Spleen (tissue), 13 donors: ENCODE measurements at places on chromosomes 12 and 14. TPM values are rescaled to one million over a fixed set of nuclear protein-coding genes. Genes with fewer than 3 reads are reported as not detected.

The PTPRR gene
- total RNA-seq, result 2.7 TPM

The USP44 gene
- 2.2 TPM for total RNA-seq

The ACOT4 gene
- 1.4 TPM for total RNA-seq

The PRPF40B gene
- 19.5 TPM for total RNA-seq

DNA sequence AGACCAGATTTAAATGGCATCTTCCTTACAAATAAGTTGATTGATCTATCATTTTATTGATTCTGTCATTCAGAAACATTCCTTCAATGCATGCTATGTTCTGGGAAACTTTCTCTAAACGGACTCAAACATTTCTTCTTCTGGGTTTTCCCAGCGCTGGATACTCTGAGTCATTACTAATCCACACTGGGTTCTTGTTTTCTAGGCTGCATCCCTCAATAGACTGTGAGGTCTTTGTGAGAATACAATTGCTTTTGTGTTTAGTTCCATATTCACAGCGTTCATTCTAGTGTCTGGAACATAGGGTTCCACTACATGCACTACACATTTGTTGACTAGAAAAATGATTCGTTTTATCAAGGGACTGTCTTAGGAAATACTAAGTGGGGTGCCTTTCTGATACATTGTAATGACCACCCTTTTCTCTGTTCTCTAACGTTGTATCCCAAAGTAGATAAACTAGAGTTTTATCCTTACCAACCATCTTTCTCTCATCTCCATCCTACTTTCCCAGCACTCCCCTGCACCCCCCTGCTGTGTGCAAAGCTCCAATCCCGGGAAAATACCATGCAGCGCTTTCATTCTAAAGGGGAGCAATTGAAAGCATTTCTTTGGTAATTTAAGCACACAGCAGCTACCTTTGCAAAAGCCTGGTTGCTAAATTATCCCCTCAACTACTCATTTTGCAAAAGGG, 878.7 kb downstream of the DIO2 start:
- DNase-seq, result no peak
- H3K36me3 ChIP-seq, result no peaks in the 10 kb centered on the region
- H3K27ac ChIP-seq, result no peak overlapping the region
- no peak overlapping the region for H3K4me3 ChIP-seq
- no peaks in the 10 kb centered on the region for H3K4me1 ChIP-seq

DNA sequence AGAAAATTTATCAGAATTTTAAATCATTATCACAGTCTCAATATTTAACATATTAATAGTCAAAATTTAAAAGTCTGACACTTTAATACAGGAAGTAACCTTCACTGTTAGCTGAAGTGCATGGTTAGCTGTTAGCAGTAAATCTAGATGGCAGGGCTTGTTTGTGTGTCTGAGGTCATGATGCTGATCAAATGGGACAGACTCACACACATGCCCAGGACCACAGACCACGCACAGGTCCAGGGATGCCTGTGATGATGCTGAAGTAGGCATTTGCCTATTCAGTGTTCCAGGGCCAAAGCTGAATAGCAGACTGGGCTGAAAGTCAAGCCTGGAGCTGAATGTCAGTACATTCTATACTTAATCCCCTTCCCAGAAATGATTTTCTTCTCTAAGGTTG, 20.5 kb downstream of the FNTB start:
- H3K27me3 ChIP-seq, result no peaks in the 10 kb centered on the region
- H3K36me3 ChIP-seq, result no peaks in the 10 kb centered on the region
- no peak overlapping the region for H3K4me3 ChIP-seq

DNA sequence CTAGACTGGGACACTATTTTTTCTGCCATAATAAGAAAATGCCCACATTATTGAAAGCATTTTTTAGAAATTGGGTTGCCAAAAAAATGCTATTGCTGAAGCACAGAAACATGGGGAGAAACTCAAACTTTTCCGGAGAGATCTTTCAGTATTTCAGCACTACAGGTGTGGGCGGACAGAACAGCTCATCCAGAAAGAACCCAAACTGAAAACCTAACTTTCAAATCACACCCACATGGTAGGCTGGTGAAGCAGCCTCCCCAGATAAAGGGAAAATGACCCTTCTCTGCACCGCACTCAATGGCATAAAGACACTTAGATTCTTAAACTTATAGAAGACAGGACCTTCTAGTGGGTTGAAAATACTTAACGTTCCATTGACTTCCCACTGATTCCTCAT, 62.3 kb upstream of the TMPO start:
- no peaks in the 10 kb centered on the region for H3K36me3 ChIP-seq
- DNase-seq, result no peak
- no peak overlapping the region for H3K4me3 ChIP-seq
- peaks cover 10% of the 10 kb centered on the region for H3K27me3 ChIP-seq

DNA sequence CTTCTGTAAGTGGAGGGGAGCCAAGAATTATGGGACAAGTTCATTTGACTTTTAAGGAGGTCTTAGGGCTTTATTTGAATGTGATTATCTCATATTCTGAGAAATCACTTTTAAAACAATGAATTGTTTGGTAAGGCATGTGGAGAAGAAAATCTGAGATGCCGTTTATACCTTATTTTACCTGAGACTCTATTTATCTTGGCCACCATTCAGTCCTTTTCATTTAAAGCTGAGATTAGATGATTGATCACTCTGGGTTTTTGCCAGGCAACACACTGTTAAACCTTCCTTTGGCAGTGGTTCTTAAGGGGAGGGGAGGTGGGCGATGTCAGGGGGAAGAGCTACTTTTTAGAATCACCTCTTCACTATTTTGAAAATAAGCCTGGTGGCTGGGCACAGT, 11.4 kb downstream of the CAND1 start:
- H3K4me1 ChIP-seq, result peaks cover 39% of the 10 kb centered on the region
- H3K4me3 ChIP-seq, result no peak overlapping the region
- no peaks in the 10 kb centered on the region for H3K27me3 ChIP-seq
- H3K27ac ChIP-seq, result no peak overlapping the region
- no peaks in the 10 kb centered on the region for H3K36me3 ChIP-seq

- no peak overlapping the region for H3K27ac ChIP-seq
- H3K36me3 ChIP-seq, result no peaks in the 10 kb centered on the region
- no peak overlapping the region for H3K4me3 ChIP-seq
These were observed 8.5 kb downstream of the SLC38A1 start for GRCh38 chr12:46260124-46260912.

DNA sequence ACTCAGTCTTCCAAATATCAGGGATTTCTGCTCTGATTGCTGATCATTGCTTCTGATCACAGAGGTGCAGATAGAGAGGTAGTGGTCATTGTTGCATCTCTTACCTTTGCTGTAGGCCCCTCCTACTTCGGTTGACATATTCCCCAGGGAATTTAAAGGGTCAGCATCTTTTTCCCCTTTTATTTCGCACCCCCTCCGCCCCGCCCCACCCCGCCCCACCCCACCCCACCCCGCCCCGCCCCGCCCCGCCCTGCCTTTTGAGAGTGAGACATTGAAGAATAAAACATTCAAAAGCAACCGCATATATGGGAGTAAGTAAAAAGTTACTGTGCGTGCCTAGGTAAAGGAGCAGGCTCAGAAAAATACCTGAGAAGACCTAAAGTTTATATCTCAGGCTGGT, 463.9 kb downstream of the BTG1 start:
- no peaks in the 10 kb centered on the region for H3K27me3 ChIP-seq
- H3K27ac ChIP-seq, result no peak overlapping the region
- no peak overlapping the region for H3K4me3 ChIP-seq
- no peak for DNase-seq
- no peaks in the 10 kb centered on the region for H3K36me3 ChIP-seq
- no peaks in the 10 kb centered on the region for H3K4me1 ChIP-seq

DNA sequence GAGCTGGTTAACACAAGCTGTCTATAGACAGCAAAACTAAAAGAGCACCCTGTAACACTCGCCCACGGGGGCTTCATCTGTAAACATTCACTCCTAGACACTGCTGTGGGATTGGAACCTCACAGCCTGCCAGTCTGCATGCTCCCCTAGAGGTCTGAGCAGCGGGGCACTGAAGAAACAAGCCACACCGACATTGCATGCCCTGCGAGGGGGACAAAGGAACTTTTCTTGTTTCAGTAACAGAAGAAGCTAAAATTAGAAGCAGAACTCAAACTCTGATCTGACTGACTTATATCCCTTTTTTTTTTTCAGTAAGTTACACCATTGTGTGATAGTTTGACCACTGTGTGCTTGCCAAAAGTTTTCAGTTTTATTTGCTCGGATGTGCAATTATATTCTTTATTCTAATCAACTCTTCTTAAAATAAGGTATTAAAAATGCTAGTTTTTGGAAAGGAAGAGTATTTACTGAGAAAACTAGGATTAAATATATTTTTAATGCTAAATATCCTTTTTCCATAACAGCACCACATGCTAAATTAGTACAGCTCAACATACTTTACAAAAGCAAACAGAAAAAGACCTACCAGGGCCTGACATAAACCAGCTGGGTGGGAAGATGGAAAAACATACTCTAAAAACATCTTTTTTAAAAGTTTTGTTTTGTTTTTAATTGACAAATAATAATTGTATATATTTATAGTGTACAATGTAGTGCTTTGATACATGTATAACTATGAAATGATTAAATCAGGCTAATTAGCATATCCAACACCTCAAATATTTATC, 100.2 kb downstream of the EPS8 start:
- no peaks in the 10 kb centered on the region for H3K27me3 ChIP-seq
- H3K36me3 ChIP-seq, result no peaks in the 10 kb centered on the region
- H3K4me3 ChIP-seq, result no peak overlapping the region
- H3K4me1 ChIP-seq, result peaks cover 23% of the 10 kb centered on the region
- DNase-seq, result no peak
- H3K27ac ChIP-seq, result peak overlapping the region; percentile 74

GRCh38 chr12:122009741-122010140, 11.9 kb upstream of the BCL7A start:
- DNase-seq, result peak; percentile 77
- H3K4me1 ChIP-seq, result peaks cover 26% of the 10 kb centered on the region
- no peak overlapping the region for H3K27ac ChIP-seq

- H3K4me3 ChIP-seq, result no peak overlapping the region
- H3K27ac ChIP-seq, result no peak overlapping the region
- H3K36me3 ChIP-seq, result no peaks in the 10 kb centered on the region
- H3K4me1 ChIP-seq, result no peaks in the 10 kb centered on the region
- DNase-seq, result no peak
These were observed 39.4 kb downstream of the MVK start for GRCh38 chr12:109612975-109613502.

DNA sequence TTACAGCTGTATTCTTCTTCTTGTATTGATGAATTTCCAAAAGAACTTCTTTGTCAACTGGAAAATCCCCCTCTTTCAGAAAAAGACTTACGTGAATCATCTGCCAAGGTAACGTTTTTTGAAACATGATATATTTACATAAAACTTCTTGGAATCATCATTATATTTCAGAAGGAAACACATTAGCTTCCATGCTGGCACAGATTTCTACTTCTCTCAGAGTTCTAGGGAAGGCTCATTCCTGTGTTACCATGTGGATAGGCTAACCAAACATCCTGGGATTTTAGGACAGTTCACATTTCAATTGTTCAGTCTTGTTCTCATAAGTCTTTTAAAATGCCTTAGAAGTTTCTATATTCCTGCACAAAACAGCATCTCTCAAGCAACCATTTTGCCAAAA, 120.3 kb upstream of the NEDD1 start:
- no peaks in the 10 kb centered on the region for H3K36me3 ChIP-seq
- H3K27me3 ChIP-seq, result no peaks in the 10 kb centered on the region
- H3K27ac ChIP-seq, result no peak overlapping the region
- H3K4me1 ChIP-seq, result no peaks in the 10 kb centered on the region
- no peak for DNase-seq

DNA sequence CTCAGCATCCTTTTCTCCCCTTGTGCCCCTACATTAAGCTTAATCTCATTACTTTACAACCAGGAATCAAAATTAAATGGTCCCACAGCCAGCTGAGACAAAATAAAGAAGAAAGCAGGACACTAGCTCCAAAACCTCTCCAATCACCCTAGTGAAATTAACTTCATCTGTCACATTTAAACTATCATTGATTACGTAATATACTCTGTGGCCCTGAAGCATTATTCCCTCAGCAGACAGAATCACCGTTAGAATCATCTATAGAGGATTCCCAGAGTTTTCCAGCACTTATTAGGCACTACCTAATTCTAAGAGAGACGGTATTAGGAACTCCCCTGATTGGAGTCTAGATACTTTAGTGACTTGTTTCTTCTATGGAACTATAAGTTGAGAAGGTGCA, at the start of gene OR4K17:
Gene OR4K17, plus strand, starts transcription at position 302 of the 400 bp plus-strand sequence. CDS start 6,761 bp downstream, outside the sequence.
- DNase-seq, result no peak
- no peaks in the 10 kb centered on the region for H3K27me3 ChIP-seq
- no peaks in the 10 kb centered on the region for H3K36me3 ChIP-seq
- no peak within 1 kb of the TSS for H3K27ac ChIP-seq
- no peak within 1 kb of the TSS for H3K4me3 ChIP-seq

- no peaks in the 10 kb centered on the region for H3K36me3 ChIP-seq
- no peak overlapping the region for H3K4me3 ChIP-seq
- H3K27me3 ChIP-seq, result peaks cover 78% of the 10 kb centered on the region
- peak; percentile 66 for DNase-seq
- no peaks in the 10 kb centered on the region for H3K4me1 ChIP-seq
These were observed 103.2 kb upstream of the DIO3 start for GRCh38 chr14:101457936-101458740.

DNA sequence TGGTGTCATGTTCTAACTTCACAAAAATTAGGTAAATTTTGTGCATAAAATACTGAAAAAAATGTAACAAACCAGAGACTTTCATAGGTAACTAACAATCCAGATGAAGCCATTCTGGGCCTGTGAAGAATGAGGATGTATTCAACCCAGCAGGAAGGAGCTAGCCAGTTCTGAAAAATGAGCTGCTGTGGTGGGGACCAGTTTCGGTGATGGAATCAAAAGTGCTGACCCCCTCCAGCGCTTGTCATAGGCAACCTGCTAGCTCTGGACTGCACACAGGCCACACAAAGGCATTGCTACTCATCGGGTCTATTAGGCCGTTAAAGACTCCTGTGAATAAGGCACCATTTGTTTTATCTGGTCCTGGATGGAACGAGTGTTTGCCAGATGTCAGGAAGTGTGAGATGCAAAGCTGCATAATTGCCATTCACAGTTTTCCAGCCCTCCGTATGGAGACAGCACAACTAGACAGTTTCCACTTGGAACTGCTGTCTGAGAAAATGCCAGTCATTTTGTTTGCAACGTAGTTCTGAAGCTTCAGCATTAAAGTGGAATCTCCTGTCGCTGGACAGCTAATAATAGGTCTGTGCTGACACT, 3.3 kb upstream of the RIMBP2 start:
- H3K27me3 ChIP-seq, result peaks cover 16% of the 10 kb centered on the region
- H3K36me3 ChIP-seq, result no peaks in the 10 kb centered on the region
- no peak overlapping the region for H3K4me3 ChIP-seq
- H3K27ac ChIP-seq, result no peak overlapping the region
- H3K4me1 ChIP-seq, result peaks cover 17% of the 10 kb centered on the region

- DNase-seq, result peak; percentile 76
- H3K27me3 ChIP-seq, result no peaks in the 10 kb centered on the region
- H3K4me3 ChIP-seq, result peak overlapping the region; percentile 98
- peak overlapping the region; percentile 98 for H3K27ac ChIP-seq
- H3K4me1 ChIP-seq, result peaks cover 67% of the 10 kb centered on the region
These were observed 912 bp downstream of the PSME1 start for GRCh38 chr14:24136684-24137528.

DNA sequence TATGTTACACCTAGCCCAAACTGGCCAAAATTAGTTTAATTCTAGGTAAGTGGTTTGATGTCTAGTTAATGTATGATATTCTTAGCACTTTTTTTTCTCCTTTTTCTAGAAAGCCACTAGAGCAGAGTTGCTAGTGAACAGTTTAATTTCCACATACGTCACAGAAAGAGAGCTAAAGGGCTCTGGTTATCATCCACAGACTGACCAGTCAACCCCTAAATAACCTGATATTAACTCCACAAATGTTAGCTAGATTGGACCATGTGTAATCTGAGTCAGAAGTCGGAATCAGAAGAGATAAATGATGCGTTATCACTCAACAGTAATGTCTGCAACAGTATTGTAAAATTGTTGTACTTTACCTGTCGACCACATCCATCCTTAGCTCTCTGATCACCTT, 74.9 kb downstream of the USP15 start:
- peaks cover 48% of the 10 kb centered on the region for H3K4me1 ChIP-seq
- no peak overlapping the region for H3K4me3 ChIP-seq
- peaks cover 77% of the 10 kb centered on the region for H3K36me3 ChIP-seq
- DNase-seq, result no peak
- no peaks in the 10 kb centered on the region for H3K27me3 ChIP-seq
